Activated CD4-positive, CD25-positive, alpha-beta regulatory T cell treated with anti-CD3 and anti-CD28 coated beads, Interleukin-2, amount 50 U/mL, for 72 hours (primary cell): ENCODE measurements at places on chromosomes 12 and 14.
A peak's percentile ranks its signal among the peaks of the same experiment; 100 is the strongest.

DNA sequence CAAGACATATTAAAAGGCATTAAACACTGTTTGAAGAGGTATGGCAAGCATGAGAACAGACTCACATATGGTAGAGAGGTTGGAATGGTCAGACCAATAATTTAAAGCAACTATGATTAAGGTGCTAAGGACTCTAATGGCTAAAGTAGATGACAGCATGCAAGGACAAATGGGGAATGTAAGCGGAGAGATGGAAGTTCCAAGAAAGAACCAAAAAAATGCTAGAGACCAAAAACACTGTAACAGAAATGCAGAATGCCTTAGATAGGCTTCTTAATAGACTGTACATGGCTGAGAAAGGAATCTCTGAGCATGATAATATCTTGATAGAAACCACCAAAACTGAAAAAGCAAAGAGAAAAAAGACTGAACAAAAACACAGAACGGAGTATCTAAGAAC, 77.4 kb downstream of the RIN3 start:
- no peak for DNase-seq

- DNase-seq = no peak
Measured at GRCh38 chr12:27013611-27014084, 536 bp downstream of the TM7SF3 start.

GRCh38 chr12:102776041-102776440, 141.0 kb downstream of the PAH start:
- DNase-seq = no peak

GRCh38 chr12:325906-326305, 63.2 kb downstream of the KDM5A start:
- DNase-seq = no peak

DNA sequence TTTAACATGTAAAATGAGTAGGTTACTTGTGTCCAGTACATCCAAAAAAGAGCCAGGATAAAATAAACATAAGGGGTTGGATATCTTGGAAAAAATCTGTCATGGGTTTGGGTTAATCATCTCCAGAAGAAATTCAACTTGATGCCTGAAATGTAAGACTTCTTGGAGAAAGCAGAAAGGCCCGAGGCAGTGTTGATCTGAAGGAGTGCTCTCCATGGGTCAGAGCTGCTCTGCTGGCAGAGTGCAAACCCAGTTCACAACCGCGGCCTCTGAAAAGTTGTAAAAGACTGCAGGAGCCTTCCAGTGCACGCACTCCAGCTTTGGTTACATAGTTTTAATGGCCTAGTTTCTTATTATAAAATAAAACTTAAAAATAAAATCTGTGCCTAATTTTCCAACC, 97.3 kb upstream of the ALX1 start:
- DNase-seq = no peak

- no peak for DNase-seq
Measured at GRCh38 chr14:72722201-72722785, 171.6 kb downstream of the DPF3 start.

GRCh38 chr12:92603741-92604432, 98.9 kb upstream of the PLEKHG7 start:
- no peak for DNase-seq

DNA sequence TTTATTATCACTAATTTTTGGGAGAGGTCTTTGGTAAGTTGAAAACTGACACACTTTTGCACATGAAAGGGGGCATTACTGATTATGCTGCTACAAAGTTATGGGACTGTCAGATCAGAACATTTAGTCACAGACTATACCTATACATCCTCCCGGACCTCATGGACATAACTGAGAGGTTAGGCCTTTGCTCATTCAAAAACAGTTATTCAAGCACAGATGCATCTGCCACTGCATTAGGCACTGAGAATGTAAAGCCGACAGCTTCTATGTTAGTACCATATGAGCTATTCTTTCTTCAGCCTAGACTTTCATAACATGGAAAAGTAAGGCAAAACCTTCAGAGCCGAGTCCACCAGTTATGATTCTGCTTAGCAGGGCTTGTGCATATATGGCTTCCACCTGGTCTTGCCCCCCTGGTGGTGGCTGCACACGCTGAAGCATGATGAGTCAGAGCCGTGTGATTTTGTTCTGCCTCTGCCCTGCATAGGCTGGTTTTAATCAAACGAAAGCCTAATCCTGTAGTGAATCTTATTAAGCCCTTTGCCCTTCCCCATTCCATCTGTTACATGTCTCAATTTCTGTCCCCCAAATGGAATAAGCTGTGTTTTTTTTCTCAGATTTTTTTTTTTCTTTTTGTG, 21.8 kb upstream of the RNU6-8 start:
- DNase-seq = no peak

- peak; percentile 41 for DNase-seq
Measured at GRCh38 chr12:94100211-94100627, 48.2 kb upstream of the PLXNC1 start.

DNA sequence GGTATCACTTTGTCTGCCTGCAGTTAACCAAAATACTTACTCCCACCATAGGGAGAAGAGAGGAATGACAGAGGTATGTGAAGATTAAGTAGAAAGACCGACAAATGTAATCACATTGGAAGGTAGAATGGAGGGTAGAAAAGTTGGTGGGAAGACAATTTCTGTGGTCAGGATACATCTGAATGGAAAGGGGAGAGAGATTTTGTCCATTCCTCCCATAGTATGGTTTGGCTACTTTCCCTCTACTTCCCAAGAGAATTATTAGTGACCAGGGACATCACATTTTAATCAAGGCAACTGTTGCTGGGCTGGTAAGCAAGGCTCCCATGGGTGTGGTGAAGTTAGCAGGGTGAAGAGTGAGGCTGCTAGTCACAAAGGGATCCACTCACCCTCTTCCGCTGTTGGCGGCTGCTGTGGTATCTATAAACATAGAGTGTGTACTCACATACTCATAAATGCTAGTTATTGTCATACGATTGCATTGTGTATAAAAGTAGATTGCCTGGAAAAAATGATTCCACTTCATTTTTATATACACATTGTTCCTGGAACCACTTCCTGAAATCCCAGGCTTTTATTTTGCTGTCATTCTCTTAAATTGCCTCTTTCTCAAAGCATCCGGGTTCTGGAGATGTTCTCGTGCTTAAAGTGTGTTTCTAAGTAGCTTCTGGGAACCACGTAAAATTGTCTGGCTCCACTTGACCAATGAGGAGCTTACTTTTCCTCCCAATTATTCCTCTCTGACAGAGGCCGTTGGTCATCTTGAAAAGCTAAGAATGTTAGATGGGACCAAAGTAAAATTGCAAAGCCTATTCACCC, 413.1 kb downstream of the ZFP36L1 start:
- no peak for DNase-seq

DNA sequence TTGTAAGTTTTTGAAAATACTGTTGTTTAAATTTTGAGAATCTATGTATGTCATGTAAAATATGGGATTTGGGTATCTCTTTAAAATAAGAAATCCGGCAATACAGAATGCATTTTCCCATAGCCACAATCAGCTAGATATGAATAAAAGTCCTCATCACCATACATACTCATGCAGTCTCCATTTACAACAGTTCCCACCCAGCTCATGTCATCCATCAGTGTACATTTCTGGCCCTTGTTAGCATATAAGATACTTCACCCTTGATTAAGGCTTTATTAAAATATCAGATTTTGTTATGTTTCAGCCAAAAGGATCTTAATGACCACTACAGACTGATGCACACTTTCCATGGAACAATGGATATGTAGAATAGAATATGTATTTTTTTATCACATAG, 218.0 kb downstream of the DPY19L2 start:
- no peak for DNase-seq
